Activated CD4-positive, alpha-beta T cell treated with anti-CD3 and anti-CD28 coated beads, Interleukin-2, amount 10 ng/mL, durations not matched to agents 7 days and 5 days (primary cell): ENCODE measurements at places on chromosomes 16 and 17. TPM values are rescaled to one million over a fixed set of nuclear protein-coding genes. Genes with fewer than 3 reads are reported as not detected.

The HS3ST3B1 gene
- 11.9 TPM for total RNA-seq

GRCh38 chr16:27642756-27643155 is 92.8 kb downstream of the KATNIP start:
- no peaks in the 10 kb centered on the region for H3K27me3 ChIP-seq
- no peak overlapping the region for H3K4me3 ChIP-seq
- no peak for DNase-seq
- H3K27ac ChIP-seq = no peak overlapping the region
- H3K4me1 ChIP-seq = peaks cover 2% of the 10 kb centered on the region

GRCh38 chr16:51431517-51432241 is 280.6 kb upstream of the SALL1 start:
- no peak overlapping the region for H3K27ac ChIP-seq
- no peaks in the 10 kb centered on the region for H3K27me3 ChIP-seq
- no peaks in the 10 kb centered on the region for H3K4me1 ChIP-seq
- H3K4me3 ChIP-seq = no peak overlapping the region

GRCh38 chr17:81934098-81934757 is 2.9 kb downstream of the PYCR1 start:
- H3K4me1 ChIP-seq = peaks cover 14% of the 10 kb centered on the region
- H3K4me3 ChIP-seq = no peak overlapping the region
- DNase-seq = no peak
- H3K36me3 ChIP-seq = no peaks in the 10 kb centered on the region
- no peak overlapping the region for H3K27ac ChIP-seq
- H3K27me3 ChIP-seq = peaks cover 3% of the 10 kb centered on the region

- DNase-seq = no peak
- no peak overlapping the region for H3K4me3 ChIP-seq
- H3K36me3 ChIP-seq = no peaks in the 10 kb centered on the region
- no peak overlapping the region for H3K27ac ChIP-seq
Observed at GRCh38 chr16:5321930-5322329, 224.3 kb upstream of the EEF2KMT start.

The REXO5 gene
- 9.8 TPM for total RNA-seq

- H3K36me3 ChIP-seq = no peaks in the 10 kb centered on the region
- peaks cover 4% of the 10 kb centered on the region for H3K27me3 ChIP-seq
- H3K4me3 ChIP-seq = no peak overlapping the region
- peaks cover 4% of the 10 kb centered on the region for H3K4me1 ChIP-seq
- no peak for DNase-seq
Observed at GRCh38 chr17:65202844-65203571, 65.8 kb downstream of the RGS9 start.

GRCh38 chr16:11245988-11246387 is 10.0 kb downstream of the SOCS1 start:
- peaks cover 54% of the 10 kb centered on the region for H3K4me1 ChIP-seq
- peaks cover 42% of the 10 kb centered on the region for H3K36me3 ChIP-seq
- no peak overlapping the region for H3K27ac ChIP-seq
- DNase-seq = peak; percentile 39

- H3K27me3 ChIP-seq = no peaks in the 10 kb centered on the region
- no peak overlapping the region for H3K4me3 ChIP-seq
- no peak for DNase-seq
- no peak overlapping the region for H3K27ac ChIP-seq
- no peaks in the 10 kb centered on the region for H3K36me3 ChIP-seq
Observed at GRCh38 chr16:50568187-50568815, 20.1 kb downstream of the NKD1 start.

DNA sequence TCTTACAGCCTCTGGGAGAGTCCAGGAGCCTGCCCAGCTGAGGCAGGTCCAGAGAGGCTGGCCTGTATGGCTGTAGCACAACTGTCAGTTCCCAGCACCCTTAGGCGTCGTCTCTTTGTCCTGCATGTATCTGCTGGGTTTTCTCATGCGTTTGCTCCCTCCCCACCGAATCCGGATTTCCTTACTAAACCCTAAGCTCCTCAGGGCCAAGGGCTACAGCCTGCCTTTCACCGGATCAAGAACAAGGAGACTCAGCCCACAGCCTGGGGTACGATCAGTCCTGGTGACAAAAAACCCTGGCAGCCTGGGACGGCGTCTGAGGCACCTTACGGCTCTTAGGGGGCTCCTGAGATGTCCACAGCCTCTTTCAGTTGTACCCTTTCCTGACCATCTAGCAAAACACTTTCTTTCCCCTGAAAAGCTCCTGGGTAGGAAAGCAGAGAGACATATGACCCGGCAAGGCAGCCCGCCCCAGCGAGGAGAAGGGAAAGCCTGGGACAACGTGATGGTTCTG is 12.2 kb downstream of the HIC1 start:
- no peak overlapping the region for H3K27ac ChIP-seq
- no peak overlapping the region for H3K4me3 ChIP-seq

The CCL2 gene
- total RNA-seq = not detected

DNA sequence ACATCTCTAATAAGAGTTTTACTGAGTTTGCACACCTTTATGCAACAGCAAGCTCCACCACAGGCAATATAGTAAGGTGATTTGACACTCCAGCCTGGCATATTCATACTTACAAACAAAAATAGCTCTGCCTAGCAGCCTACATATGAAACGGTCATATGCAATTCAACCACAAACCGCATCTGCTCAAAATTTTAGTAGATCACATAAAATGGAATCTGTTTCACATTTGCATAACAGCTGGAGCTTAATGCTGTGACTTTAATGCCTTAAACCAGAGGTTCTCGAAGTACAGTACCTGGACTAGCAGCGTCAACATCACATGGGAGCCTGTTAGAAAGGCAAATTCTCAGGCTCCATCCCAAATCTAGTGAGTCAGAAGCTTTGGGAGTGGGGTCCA is 578.4 kb downstream of the CDH11 start:
- no peak overlapping the region for H3K27ac ChIP-seq
- H3K27me3 ChIP-seq = no peaks in the 10 kb centered on the region
- H3K36me3 ChIP-seq = no peaks in the 10 kb centered on the region
- H3K4me3 ChIP-seq = no peak overlapping the region
- DNase-seq = no peak

DNA sequence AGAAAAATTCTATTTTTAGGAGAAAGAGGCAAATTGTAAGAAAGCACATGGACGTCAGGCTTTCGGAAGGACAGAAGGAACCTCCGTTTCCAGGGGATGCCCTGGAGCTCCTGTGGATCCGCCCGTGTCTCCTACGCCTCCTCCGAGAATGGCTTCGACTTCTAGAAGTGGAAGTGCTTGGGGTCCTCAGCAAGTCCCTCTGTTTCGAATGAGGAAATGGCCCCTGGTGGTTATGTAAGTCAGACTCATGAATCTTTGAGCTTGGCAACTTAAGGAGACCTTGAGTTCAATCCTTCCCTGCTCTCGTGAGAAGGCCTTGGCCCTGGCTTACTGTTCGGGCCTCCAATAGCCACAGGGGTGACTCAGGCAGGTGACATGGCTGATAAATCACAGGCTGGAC is 38.9 kb downstream of the COX4I1 start:
- no peaks in the 10 kb centered on the region for H3K36me3 ChIP-seq
- H3K27me3 ChIP-seq = no peaks in the 10 kb centered on the region
- no peaks in the 10 kb centered on the region for H3K4me1 ChIP-seq
- H3K27ac ChIP-seq = no peak overlapping the region
- no peak overlapping the region for H3K4me3 ChIP-seq
- DNase-seq = no peak

DNA sequence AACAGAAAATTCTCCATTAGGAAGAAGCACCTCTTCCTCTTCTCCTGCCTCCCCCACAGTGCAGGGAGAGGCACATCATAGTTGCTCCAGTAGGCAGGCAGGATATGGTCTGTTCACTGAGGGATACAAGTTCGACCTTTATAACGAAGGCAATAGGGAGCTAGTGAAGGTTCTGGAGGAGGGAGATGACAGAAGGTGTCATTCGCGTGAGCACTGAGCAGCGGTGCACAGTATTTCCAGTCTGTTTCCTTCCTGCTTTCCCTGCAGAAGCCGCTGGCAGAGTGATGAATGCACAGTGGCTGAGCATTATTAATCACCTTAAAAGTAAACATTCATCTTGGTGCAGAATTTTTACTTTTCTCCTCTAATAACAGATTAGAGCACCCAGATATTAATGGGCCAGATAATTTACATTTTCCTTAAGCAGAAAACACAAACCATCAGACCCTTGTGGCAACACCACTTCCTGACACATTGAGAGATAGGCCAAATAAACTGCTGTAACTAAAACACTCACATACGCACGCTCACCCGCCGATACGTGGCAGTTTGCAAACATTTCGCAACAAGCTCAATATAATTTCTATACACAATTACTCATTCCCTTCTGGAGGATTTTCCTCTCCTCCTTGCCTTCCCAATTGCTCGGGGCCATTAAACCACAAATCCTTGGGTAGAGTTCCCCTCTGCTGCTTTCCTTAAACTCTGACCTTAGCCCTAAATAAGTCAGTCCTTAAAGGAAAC is 69.5 kb downstream of the AIPL1 start:
- no peaks in the 10 kb centered on the region for H3K36me3 ChIP-seq
- no peaks in the 10 kb centered on the region for H3K4me1 ChIP-seq
- H3K27me3 ChIP-seq = peaks cover 25% of the 10 kb centered on the region
- H3K27ac ChIP-seq = no peak overlapping the region
- H3K4me3 ChIP-seq = no peak overlapping the region

- no peaks in the 10 kb centered on the region for H3K27me3 ChIP-seq
- DNase-seq = no peak
- H3K4me1 ChIP-seq = no peaks in the 10 kb centered on the region
- H3K4me3 ChIP-seq = no peak overlapping the region
Observed at GRCh38 chr17:28130472-28130871, 88.0 kb downstream of the NLK start.

The RHOT2 gene
- 150 TPM for total RNA-seq

- H3K27ac ChIP-seq = no peak overlapping the region
- H3K27me3 ChIP-seq = no peaks in the 10 kb centered on the region
- no peak for DNase-seq
- H3K4me3 ChIP-seq = no peak overlapping the region
- peaks cover 36% of the 10 kb centered on the region for H3K4me1 ChIP-seq
Observed at GRCh38 chr16:53089434-53090285, 34.9 kb downstream of the CHD9 start.

DNA sequence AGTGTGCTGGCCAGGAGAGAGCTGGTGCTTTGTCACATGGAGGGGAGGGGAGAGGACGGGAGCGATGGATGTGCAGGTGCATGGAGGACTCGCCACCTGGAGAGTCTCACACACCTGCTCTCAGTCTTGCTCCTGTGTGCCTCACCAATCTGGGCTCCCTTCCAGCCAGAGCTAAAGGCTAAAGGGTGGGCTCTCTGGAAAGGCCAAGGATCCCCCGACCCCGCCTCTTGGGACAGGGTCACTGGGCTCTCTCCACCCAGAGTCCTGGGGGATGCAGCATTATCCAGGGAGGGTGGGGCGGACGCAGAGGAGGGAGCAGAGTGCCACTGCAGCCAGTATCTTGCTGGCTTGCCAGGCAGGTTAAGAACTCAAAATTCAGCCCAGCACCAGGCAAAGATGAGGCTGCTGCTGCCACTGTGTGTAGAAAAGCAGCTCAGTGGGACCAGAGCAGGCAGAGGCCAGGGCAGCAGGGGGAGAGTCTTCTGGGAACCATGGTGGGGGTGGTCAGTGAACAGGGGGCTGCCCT is 5.4 kb upstream of the STAT5B start:
- no peak overlapping the region for H3K4me3 ChIP-seq
- no peak for DNase-seq
- peaks cover 28% of the 10 kb centered on the region for H3K4me1 ChIP-seq
- no peaks in the 10 kb centered on the region for H3K36me3 ChIP-seq
- no peaks in the 10 kb centered on the region for H3K27me3 ChIP-seq

- H3K4me1 ChIP-seq = peaks cover 11% of the 10 kb centered on the region
- no peaks in the 10 kb centered on the region for H3K36me3 ChIP-seq
- H3K27me3 ChIP-seq = no peaks in the 10 kb centered on the region
- H3K4me3 ChIP-seq = no peak overlapping the region
Observed at GRCh38 chr17:10155371-10156076, 42.9 kb downstream of the GAS7 start.

The MFAP4 gene
- total RNA-seq = not detected

DNA sequence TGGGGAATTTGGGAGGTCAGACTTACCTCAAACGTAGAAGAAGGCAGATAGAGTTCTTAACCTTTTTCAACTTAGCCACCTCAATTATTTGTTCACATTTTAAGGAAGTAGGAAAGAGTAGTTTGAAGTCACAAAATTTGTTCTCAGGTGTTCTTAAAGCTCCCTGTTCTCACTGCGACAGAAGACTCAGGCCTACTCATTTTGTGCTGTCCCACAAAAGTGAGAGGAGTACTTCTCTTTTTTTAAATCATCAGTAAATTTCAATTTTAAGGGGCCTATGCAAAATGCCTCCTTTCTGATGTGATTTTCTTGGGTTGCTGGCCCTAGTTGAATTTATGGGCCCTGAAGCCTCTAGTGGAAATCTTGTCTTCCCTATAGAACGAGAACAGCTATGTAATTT is 133.4 kb downstream of the MAP2K6 start:
- DNase-seq = no peak
- no peaks in the 10 kb centered on the region for H3K36me3 ChIP-seq
- no peaks in the 10 kb centered on the region for H3K4me1 ChIP-seq
- H3K4me3 ChIP-seq = no peak overlapping the region
- no peaks in the 10 kb centered on the region for H3K27me3 ChIP-seq

GRCh38 chr16:2088759-2089358 is 41.1 kb downstream of the TSC2 start:
- no peaks in the 10 kb centered on the region for H3K27me3 ChIP-seq
- H3K4me1 ChIP-seq = no peaks in the 10 kb centered on the region
- peaks cover 2% of the 10 kb centered on the region for H3K36me3 ChIP-seq

The CPSF4L gene
- not detected for total RNA-seq

GRCh38 chr17:13594762-13595598 is 6.7 kb downstream of the HS3ST3A1 start:
- H3K27me3 ChIP-seq = peaks cover 30% of the 10 kb centered on the region
- peaks cover 2% of the 10 kb centered on the region for H3K4me1 ChIP-seq
- H3K36me3 ChIP-seq = no peaks in the 10 kb centered on the region
- no peak overlapping the region for H3K4me3 ChIP-seq
- H3K27ac ChIP-seq = no peak overlapping the region

The MRPS34 gene
- 93.6 TPM for total RNA-seq
